ENCODE measurements at places on chromosomes 4 and X. TPM values are rescaled to one million over a fixed set of nuclear protein-coding genes. Genes with fewer than 3 reads are reported as not detected.

- DNase-seq = no peak
- no peaks in the 10 kb centered on the region for H3K27me3 ChIP-seq
- H3K4me1 ChIP-seq = peaks cover 9% of the 10 kb centered on the region
Observed at GRCh38 chrX:68684919-68685304, 37.4 kb downstream of the STARD8 start.

Gene CAPN6
- 0.05 TPM for total RNA-seq

GRCh38 chr4:107721436-107722100, 1.5 kb upstream of the PAPSS1 start:
- peaks cover 10% of the 10 kb centered on the region for H3K4me1 ChIP-seq
- H3K27ac ChIP-seq = no peak overlapping the region
- no peak for DNase-seq
- no peaks in the 10 kb centered on the region for H3K27me3 ChIP-seq

Gene INPP4B
- 0.69 TPM for total RNA-seq

All from SJSA1 (cell line).